ENCODE measurements at places on chromosomes 2 and 18. TPM values are rescaled to one million over a fixed set of nuclear protein-coding genes. Genes with fewer than 3 reads are reported as not detected.

DNA sequence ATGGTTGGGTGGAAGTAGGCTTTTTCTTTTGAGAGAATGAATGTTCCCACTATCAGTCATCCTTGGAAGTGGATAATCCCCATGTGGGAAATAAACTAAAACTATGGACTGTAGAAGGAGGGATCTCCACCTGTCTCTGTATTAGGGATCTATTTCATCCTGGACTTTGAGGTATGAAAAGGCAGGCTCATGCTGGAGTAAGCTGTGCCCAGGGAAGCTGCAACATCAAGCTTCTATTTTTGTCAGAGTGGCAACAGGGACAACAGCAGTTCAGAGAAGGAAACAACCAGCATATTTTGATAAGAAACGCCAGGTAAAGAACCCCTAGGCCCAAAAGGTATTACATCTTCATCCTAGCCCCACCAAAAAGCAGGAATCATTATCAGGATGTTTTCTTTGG is 122.0 kb downstream of the MDH1 start:
- DNase-seq: no peak

- no peak for DNase-seq
Measured at GRCh38 chr18:57220480-57220879, 73.6 kb downstream of the BOD1L2 start.

GRCh38 chr2:45394216-45394615 is 216.9 kb downstream of the SRBD1 start:
- DNase-seq: no peak

DNA sequence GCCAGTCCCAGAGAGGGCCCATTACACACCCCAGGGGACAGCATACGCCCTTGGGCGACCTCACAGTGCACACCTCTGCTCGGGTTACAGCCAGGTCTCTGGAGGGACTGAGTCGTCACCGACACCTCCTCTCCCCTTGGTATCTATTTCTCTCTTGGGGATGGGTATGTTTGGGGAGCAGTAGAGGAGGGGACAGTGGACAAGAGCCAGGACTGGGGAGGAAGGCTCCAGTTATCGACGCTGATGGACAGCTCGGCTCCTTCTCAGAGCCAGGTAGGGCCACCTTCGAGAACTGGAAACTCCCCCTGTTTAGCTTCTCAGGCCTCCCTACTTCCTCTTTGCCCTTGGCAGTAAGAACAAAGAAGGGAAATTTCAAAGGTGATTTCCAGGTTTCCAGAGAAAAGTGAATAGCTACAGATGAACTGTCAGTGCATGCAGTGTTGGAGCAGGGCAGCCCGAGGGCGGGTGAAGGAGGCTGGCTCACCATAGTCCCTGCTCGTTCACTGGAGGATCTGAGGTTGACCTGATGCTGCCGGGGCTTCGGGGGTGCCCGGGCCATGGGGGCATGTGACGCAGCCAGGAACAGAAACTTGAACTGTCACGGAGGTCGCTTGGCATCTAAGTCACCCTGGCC is 4.4 kb upstream of the SEMA4C start:
- no peak for DNase-seq

DNA sequence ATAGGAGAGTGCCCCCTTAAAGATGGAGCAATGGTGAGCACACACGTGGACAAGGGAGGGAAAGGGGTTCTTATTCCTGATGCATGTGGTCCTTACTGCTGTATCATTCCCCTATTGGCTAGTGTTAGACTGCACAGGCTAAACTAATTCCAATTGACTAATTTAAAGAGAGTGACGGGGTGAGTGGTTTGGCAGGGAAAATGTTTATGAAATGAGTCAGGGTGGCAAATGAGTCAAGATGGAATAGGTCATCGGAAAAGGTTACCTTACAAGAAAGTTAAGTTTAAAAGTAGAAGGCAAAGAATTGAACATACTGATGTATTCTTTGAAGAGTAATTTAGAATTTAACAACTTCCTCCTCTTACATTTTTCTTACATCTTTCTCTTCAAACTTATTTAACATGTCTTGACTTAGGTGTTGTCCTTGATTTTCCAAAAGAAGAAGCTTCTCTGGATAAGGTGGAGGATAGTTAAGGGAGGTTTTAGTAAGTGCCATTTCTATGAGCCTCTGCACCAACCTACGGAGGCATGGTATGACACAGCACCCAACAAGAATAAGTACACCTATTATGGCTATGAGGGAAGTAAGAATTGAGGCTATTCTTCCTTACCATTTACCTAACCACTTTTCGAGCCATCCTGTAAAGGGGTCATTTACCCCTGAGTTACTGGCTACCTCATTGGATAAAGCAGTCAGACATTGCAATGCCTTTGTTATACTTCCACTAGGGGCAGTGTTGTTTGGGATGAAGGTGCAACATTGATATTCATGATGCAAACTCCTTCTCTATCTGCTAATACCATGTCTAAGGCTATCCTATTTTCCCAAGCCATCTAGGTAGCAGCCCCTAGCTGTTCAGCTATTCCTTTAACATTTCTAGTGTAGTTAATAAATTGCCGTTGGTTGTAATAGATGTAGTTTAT is 1345.8 kb upstream of the LRRTM1 start:
- DNase-seq: no peak

The AQP12A gene
- not detected for total RNA-seq

- DNase-seq: no peak
Measured at GRCh38 chr2:230907361-230908091, 17.5 kb downstream of the GPR55 start.

The TRABD2A gene
- total RNA-seq: 7.5 TPM

The SULT1C4 gene
- total RNA-seq: 4.9 TPM

DNA sequence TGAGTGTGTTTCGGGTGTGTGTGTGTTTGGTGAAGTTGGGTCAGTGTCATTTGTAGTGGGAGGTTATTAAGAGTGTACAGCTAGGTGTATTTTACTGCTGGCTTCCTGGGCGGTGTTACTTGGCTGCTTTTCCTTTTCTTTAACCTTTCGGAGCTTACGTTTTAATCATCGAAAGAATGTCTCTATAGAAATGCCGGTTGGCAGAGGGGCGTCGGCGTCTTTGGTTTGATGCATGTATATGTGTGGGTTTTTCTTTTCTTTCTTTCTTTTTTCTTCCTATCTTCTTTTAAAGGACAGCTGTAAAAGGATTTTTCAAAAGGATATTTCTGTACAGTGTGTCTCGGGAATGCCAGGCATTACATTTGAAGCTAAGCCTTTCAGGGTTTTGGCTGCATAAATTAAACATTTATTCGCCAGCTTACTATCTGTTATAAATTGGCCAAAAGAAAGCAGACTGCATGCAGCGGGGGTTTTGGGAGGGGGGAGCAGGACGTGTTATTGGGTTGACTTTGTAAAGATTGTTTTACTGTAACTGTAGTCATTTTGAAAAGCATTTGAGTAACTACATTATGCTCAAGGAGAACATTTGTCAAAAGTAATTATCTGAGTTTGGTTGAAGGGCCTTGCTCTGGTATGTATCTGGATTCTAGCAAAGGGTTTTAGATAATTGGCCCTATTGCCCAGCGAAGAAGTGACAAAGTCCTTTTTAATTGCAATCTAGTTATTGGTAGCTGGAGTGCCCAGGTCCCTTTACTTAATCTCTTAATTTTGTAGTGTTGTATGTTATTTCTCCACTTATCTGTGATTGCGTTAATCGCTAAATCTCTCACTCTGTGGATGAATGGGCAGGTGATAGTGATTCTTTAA is 1.6 kb downstream of the ASXL3 start:
- no peak for DNase-seq

DNA sequence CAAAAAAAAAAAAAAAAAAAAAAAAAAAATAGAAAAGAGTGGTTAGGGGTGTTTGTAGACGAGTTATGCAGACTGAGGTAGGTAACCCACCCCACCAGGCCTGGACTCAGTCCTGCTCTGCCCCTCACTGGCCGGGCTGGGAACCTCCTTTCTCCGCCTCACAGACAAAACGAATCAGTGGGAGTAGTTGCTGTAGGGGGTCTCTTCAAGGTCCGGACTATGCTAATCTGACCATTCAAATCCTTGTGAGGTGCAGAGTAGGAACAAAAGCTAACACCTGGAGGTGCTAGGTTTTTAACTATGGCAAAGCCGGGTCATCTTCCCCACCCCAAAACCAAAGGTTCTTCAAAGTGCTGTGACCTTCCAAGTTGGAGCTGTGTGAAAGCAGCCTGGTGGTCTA is 223.7 kb downstream of the SLC4A3 start:
- peak; percentile 67 for DNase-seq

GRCh38 chr2:214631406-214631805 is 178.1 kb downstream of the BARD1 start:
- no peak for DNase-seq

- no peak for DNase-seq
Measured at GRCh38 chr2:36271266-36271665, 84.3 kb upstream of the CRIM1 start.

The CDH19 gene
- total RNA-seq: not detected

- no peak for DNase-seq
Measured at GRCh38 chr18:59328683-59329082, 10.2 kb upstream of the CPLX4 start.

The DSG4 gene
- total RNA-seq: not detected

The TLX2 gene
- total RNA-seq: 0.26 TPM

DNA sequence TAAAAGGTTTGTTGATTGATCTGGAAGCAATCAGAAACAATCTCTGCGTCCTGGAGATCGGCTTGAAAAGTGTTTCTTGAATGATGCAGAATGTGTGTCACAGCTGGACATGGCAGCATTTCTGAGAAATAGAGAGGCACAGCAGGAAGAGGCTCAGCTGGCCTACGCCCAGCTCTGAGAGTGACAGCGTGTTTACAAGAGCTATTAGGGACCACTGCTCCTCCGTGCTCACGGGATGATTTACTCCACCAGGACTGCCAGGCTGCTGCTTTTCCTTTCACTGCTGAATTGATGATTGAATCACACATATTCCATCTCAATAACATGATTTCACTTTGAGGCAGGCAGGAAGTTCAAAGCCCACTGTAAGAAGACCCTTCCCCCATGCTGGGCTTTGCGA is 62.8 kb downstream of the GALNT14 start:
- no peak for DNase-seq

The TM4SF20 gene
- not detected for total RNA-seq

GRCh38 chr2:171491292-171491691 is 31.0 kb upstream of the CYBRD1 start:
- DNase-seq: peak; percentile 35

DNA sequence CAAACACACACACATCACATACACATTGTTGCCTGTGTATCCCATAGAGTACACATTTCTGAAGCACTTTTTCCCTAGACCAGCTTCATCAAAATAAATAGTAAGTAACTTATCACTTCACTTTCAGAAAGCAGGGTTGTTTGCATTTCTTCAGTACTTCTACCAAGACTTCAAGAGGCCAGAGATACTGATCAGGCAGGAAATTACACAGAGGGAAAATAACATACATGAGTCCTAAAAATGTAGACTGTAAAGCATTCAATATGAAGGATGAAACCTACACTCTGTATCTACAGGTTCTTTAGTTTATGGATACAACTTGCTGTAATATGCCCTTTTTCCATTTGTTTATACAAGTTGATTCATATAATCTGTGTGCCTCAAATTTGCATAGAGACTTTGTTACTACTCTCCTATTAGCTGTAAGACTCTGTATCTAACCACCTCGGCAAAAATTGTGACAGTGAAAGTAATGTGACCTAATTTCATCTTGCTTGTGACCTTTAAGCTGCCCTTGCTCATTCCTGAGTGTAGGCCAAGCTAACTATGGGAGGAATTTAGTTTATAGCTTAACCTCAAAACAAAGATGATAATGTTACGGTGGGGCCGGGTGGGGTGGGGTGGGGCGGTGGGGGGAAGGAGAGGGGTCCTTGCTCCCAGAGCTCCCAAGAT is 228.9 kb upstream of the SPOPL start:
- DNase-seq: no peak

DNA sequence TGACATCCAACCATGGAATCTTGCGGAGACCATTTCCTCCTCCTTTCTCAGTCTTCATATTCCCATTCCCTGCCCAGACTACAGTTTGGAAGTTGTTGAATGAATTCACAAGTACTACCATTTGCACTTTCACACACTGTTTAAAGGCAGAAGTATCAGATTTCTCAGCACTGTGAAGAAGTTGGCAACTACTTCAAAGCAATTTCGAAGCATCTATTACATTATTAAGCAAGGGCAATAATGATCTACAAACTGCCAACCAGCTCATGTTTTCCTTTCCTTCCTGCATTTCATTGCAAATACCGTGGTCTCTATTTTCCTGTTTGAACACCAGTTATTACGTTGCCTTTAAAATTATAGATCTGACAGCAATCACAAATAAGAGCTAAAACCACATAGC is 105.5 kb downstream of the IRS1 start:
- DNase-seq: no peak

GRCh38 chr2:17877811-17878280 is 621 bp upstream of the KCNS3 start:
- DNase-seq: peak; percentile 31

- DNase-seq: peak; percentile 88
Measured at GRCh38 chr2:219571311-219572236, at the start of gene OBSL1. Gene OBSL1, minus strand, starts transcription at chr2:219571539. Its CDS starts 307 bp downstream, at chr2:219571232.

GRCh38 chr2:95307036-95307435 is 9.9 kb downstream of the KCNIP3 start:
- no peak for DNase-seq

- DNase-seq: no peak
Measured at GRCh38 chr2:237278568-237278967, 135.4 kb downstream of the COL6A3 start.

GRCh38 chr2:71078624-71079023 is 10.2 kb downstream of the NAGK start:
- DNase-seq: no peak

The ABCG5 gene
- not detected for total RNA-seq

The RTP5 gene
- total RNA-seq: not detected

DNA sequence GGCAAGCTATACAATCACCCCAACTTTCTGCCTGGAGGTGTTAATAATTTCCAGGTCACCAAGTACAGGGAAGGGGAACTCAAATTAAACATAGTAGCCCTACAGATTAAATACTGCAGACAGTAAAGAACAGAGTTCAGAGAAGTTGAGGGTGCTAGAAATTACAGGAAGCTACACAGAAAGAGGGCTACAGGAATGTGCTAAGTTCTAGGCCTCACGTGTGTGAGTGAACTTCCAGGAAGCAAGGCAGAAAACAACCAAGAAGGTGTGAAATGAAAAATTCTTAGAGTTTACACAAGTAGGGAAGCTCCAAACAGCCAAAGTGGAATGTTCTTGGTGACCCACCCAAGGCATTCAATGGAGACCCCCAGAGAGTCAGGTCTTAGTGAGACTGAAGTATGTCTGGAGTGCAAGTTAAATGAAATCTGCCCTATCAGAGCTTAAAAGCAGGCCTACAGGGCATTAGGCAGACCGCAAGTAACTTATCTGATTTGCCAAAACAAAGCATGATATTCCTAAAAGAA is 58.1 kb upstream of the RNU4ATAC start:
- no peak for DNase-seq

- no peak for DNase-seq
Measured at GRCh38 chr2:31258351-31258750, 24.4 kb downstream of the EHD3 start.

The GCG gene
- total RNA-seq: 0.14 TPM

- no peak for DNase-seq
Measured at GRCh38 chr18:37442477-37442876, 123.1 kb downstream of the CELF4 start.

The CNGA3 gene
- not detected for total RNA-seq
